NCI-H1105 treated with DMSO at 0.1 percent for 48 hours (cell line): ENCODE measurements at places on chromosomes 6 and 20.

GRCh38 chr6:18634912-18635311 is 247.8 kb downstream of the RNF144B start:
- DNase-seq = no peak

GRCh38 chr20:4344670-4345069 is 329.3 kb upstream of the RNF24 start:
- DNase-seq = no peak

- DNase-seq = peak; percentile 90
Measured at GRCh38 chr6:19298421-19298820, 538.7 kb upstream of the ID4 start.

GRCh38 chr6:151018911-151019782 is 153.6 kb downstream of the MTHFD1L start:
- DNase-seq = no peak

DNA sequence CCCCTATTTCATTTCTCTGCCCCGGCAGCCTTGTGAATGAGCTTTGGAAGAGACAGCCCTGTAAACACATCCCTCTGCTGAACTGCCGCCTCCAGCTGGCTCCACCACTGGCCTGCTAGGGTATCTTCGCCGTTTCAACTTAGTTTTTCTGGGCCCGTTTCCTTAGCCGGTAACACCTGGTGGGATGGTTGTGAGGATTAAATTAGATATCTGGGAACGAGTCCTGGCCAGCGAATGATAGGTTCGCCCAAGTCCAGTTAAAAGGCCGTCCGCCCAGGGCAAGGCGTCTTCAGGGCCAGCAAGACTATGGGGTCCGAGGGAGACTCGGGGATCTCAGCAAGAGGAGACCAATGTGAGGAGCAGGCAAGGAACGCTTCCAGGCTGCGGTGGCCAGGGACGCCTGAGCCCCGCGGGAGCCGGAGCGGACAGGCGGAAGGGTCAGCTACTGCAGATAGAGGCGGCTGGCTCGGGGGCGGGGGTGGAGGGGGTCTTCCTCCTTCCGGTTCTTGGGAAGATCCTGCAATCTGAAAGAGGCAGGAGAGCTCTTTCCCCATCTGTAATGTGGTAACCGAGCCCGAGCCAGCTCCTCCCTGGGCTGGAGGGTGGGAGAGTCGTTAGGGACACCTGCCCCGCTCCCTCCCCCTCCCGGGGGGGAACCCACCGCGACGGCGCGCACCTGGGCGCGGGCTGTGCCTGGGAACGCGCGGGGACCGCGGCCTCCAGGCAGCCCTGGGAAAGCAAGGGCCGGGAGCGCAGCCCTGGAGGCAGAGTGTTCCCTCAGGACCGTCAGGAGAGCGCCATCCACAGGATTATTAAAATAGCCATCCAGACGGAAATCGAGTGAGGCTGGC is 4.5 kb upstream of the PTCRA start:
- no peak for DNase-seq

GRCh38 chr6:110537208-110538123 is 61.1 kb upstream of the SLC22A16 start:
- no peak for DNase-seq

- peak; percentile 23 for DNase-seq
Measured at GRCh38 chr20:47220161-47220582, 136.3 kb downstream of the ZMYND8 start.

DNA sequence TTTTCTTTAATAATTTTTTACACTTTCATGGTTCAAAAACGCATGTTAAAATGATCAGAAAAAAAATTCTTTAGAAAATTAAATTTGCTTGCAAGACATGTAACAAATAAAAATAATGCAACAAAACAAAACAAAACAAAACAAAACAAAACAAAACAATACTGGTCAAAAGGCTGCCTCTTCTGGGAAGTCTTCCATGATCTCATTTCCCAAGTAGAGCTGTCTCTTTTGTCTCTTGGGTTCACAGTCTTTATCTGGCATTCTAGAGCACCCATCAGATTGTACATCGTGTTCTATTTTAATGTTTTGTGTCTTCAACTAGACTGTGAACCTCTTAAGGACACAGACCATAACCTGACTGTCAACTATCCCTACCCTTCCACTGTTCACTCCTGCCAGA is 25.3 kb downstream of the TP53INP2 start:
- DNase-seq = no peak

GRCh38 chr6:40597301-40597700 is 10.1 kb upstream of the LRFN2 start:
- no peak for DNase-seq

DNA sequence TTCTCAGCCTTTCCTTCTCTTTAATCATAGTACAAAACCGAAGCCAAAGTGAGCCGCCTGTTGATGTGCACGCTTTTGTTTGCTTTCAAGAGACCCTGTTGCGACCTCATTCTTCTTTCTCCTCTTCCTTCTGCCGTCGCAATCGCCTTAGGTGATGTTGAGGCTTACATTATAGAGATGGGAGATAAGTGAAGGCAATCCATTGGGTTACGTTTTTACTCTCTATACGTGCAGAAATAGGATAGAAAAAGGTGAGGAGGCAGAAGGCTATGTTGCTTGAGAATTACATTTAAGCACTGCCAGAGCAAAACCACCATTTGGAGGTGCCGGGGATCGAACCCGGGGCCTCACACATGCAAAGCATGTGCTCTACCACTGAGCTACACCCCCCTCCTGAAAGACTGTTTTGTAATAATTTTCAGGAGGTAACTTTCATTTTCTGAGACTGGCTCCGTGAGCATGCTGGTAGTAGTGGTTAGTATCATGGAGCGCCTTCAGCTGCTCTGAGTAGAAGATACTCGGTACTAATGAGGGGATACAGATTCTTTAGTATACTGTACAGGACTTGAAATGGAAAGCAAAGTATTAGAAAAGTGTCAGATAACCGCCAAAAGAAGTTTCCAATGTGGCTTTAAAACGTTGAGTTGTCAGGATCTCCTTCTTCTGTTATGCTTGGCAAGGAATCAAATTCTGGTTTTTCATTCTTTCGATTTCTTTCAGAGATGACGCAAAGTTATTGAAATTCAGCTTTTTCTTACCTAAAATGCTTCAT is 165.6 kb downstream of the TRIM27 start:
- peak; percentile 87 for DNase-seq

DNA sequence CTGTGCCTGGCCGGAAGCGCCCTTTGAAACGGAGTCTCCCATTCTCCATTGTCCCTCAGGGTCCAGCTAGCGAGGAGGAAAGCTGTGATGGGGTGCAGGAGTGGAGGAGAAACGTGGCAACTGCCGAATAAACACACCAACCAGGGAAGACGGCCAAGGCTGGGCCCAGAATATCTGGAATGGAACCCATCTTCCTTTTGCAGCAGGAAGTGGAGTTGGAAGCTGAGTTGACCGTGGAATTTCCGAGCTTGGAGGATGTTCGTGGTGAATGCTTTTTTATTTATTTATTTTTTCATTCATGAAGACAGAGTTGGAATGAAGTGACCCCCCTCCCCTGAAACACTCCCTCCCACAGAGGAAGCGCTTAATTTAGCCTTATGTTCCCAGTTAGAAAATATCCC is 105.6 kb upstream of the RNF24 start:
- DNase-seq = no peak

DNA sequence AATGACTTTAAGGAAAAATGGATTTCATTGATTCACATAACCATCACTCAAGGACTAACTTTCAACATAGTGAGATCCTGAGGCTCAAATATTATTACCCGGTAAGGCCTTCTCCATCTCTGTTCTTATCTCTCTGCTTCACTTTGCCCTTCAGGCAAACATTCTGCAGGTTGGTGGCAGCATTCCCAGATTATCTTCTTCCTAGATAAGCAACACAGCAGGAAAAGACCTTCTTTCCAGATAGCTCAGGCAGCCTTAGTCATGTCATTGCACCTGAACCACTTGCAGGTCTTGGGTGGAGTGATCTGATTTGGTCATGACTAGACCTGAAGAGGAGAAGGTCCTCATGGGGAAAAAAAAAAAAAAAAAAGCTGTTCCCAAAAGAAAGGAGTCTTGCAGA is 5.3 kb upstream of the HIVEP2 start:
- DNase-seq = no peak

- DNase-seq = no peak
Measured at GRCh38 chr6:1503811-1504210, 105.9 kb upstream of the FOXC1 start.

DNA sequence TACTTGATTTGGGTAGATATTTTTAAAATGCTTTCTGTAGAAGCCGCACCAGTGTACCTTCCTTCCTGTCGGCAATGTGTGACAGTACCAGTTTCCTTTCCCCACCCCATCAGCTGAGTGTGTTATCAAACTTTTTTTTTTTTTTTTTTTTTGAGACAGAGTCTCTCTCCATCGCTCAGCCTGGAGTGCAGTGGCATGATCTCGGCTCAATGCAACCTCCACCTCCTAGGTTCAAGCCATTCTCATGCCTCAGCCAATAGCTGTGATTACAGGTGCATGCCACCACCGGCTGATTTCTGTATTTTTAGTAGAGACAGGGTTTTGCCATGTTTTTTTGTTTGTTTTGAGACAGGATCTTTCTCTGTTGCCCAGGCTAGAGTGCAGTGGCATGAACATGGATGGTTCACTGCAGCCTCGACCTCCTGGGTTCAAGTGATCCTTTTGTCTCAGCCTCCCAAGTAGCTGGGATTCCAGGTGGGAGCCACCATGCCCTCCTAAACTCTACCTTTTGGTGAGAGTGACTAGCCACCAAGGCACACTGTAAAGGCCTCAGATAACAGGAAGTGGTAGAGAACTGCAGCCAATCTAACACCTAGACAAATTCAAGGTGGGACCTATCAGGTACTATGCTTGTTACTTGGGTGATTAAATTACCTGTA is 26.5 kb upstream of the ZBTB22 start:
- no peak for DNase-seq

DNA sequence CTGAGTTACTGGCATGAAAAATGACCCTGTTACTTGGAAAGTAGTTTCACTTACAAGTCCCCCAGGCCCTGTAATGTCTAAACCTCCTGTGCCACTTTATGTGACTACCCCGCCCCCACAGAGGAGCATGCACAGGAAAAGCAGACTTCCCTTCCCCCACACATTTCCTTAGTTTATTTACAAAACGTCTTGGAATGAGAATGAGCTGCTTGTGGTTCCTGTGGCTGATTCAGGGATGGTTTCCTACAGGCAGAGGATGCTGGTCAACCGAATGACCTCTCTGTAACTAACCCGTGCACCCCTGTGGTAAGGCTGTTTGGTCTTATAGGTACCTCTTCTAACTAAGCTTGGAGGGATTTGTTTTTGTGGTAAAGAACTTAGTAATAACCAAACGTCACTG is 28.5 kb downstream of the RSPO3 start:
- no peak for DNase-seq

- DNase-seq = peak; percentile 99
Measured at GRCh38 chr6:89999154-89999553, 104.9 kb downstream of the GJA10 start.

- DNase-seq = peak; percentile 89
Measured at GRCh38 chr6:7561153-7561964, 19.9 kb downstream of the DSP start.

DNA sequence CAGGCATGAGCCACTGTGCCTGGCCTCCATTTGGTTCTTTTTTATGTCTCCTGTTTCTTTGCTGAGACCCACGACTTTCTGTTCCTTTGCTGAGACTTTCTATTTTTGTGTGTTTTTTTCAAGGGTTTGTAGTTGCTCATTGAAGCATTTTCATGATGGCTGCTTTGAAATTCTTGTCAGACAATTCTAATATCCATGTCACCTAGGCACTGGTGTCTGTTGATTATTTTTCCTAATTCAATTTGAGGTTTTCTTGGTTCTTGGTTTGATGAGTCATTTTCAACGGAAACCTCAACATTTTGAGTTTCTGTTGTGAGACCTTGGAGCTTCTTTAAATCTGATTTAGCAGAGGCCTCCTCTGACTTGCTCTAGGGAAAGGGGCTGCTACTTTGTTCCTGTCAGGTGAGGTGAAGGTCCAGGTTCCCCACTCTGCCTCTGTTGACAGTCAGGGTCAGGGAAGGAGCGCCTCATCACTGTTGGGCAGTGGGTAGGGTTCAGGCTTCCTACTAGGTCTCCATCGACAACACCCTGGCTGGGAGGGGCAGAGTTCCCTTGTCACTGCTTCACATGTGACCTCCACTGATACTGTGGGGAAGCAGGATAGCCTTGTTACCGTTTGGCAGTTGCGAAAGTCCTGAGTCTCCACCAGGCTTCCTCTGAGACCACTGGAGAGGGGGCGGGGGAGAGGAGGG is 67.2 kb upstream of the RNF24 start:
- no peak for DNase-seq

- DNase-seq = no peak
Measured at GRCh38 chr6:26128013-26128771, 41.0 kb downstream of the HFE start.

DNA sequence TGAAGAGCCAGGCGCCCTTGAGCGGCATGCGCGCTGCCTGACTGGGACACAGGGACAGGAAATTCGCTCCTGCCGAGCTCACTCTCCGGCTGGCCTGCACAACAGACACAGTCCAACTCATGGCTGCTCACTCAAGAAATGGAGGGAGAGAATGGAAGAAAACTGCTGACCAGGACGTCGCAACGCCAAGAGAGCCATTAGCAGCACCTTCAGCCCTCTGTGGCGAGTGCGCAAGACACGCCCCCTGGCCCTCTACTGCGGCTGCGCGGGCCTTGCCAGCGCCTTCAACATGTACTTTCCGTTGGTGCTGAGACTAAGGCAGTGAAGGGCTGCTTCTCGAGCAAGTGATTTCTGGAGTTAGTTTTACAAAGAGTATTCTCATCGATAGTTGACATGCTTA is 23.3 kb downstream of the TMEM242 start:
- no peak for DNase-seq

GRCh38 chr6:147055821-147056392 is 148.3 kb upstream of the STXBP5 start:
- no peak for DNase-seq

GRCh38 chr6:42762950-42763349 is 17.0 kb upstream of the TBCC start:
- DNase-seq = no peak

- no peak for DNase-seq
Measured at GRCh38 chr20:60786686-60787217, 465.3 kb upstream of the CDH4 start.

- DNase-seq = no peak
Measured at GRCh38 chr6:134949927-134950326, at the start of gene ALDH8A1. TSS of gene ALDH8A1 (minus strand) at chr6:134950101. CDS start at chr6:134950053, 48 bp downstream.

DNA sequence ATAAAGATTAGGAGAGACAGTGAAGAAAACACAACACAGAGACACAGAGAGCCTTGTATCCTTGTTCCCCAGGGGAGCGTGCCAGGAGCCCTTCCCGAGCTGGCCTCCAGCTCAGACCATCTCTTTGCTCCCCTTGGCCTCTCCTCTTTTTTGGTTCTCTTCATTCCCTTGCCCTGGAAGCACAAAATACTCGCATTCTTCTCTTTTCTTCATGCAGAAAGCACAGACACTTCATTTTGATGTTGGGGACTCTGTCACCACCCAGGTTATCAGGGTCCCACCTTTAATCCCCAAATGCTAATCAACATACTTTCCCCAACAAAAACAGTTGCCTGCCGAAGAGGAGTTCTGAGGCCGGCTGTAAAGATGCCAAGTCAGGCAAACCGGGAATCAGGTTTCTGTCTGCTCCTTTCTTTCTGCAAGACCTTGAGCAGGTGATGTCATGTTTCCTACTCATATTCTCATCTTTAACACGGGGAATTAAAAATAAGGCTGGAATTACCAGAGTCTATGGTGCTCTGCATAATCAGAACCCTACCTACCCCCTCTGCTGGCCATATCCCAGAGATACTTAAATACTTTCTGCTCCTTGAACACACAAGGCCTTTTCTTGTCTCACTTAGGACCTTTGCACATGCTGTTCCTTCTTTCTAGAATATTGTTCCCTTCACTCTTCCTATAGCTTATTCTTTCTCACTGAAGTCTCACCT is 21.7 kb downstream of the TGM6 start:
- no peak for DNase-seq

- no peak for DNase-seq
Measured at GRCh38 chr6:98717988-98718387, 116.4 kb upstream of the POU3F2 start.

GRCh38 chr6:52125139-52125538 is 37.7 kb upstream of the PKHD1 start:
- DNase-seq = no peak
